ENCODE measurements at places on chromosomes 2 and 18. TPM values are rescaled to one million over a fixed set of nuclear protein-coding genes. Genes with fewer than 3 reads are reported as not detected.

DNA sequence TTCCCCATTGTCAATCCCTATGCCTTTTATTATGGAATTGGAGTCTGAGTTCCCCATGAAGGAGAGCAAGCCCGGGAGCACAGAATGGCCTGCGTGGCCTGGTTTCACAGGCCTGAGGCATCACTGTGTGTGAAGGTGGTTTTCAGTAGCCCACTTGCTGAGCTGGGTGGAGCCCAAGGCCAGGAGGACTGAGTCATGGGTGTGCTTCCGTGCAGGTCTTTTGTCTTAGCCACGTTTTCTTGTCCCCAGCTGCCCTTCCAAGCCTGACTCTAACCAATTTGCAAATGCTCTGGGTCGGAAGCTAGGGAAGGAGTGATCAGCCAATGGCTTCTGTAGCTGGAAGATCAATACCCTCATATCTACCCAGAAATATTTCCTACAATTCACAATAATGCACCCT lies 119.2 kb downstream of the MAPK4 start:
- no peak for DNase-seq

- DNase-seq, result no peak
These were observed 447.5 kb upstream of the FSIP2 start for GRCh38 chr2:185291035-185291647.

GRCh38 chr18:53070788-53071187 lies 730.8 kb downstream of the DCC start:
- no peak for DNase-seq

DNA sequence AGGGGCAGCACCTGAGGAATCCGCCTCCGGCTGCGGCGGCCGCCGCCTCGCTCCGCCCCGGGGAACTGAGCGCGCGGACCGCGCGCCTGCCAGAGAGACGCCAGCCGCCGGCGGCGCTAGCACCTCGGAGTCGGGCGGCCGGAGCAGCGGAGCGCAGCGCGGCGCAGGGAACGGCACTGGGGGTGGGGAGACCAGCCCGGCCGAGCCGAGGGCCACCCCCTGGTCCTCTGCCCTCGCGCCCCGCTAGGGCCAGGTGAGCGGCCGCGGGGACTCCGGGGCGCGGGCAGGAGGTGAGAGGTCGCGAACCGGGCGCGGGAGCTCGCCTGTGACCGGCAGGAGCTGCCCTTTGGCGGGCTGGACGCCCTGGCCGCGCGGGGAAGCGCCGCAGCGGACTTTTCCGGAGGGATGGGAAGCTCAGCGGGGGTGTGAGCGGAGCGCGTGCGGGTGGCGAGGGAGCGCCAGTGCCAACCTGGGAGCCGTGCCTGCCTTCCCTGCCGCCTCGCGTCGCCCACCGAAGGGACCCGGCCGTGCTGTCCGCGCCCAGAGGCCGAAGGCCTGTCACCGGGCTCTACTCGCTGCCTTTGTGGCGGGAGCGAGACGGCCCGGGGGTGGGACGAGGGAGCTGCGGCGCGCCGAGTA lies at the start of gene GREB1L:
Gene GREB1L, plus strand, starts transcription at position 92 of the 639 bp plus-strand sequence. CDS start 141,287 bp downstream, outside the sequence.
- DNase-seq, result peak; percentile 57

DNA sequence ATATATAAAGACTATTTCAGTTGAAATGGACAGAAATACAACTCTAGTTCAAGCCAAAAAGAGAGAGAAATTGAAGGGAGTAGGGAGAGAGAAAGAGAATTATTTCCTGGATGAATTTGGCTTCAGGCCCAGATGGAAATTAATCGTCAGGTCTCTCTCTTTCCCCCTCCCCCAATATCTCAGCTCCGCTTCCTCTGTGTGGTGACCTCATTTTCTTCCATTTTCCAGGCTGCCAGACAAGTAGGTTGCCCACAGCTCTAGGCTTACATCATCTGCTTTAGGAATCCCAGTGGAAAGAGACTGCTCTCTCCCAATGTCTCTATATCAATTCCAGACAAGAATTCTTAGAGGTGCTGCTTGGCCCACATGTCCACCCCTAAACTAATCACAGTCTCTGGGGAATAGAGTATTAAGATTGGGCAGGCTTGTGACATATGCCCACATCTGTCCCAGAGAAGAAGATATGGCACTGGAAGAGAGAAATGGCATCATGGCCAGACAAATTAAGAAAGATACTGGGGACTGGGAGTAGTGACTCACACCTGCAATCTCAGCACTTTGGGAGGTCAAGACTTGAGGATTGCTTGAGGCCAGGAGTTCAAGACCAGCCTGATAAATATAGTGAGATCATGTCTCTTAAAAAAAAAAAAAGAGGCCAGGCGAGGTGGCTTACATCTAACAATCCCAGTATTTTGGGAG lies 37.2 kb upstream of the CFAP36 start:
- DNase-seq, result peak; percentile 63

GRCh38 chr2:110842048-110842447 lies 109.7 kb downstream of the ACOXL start:
- no peak for DNase-seq

Gene GAL3ST2
- 0.15 TPM for polyA plus RNA-seq

DNA sequence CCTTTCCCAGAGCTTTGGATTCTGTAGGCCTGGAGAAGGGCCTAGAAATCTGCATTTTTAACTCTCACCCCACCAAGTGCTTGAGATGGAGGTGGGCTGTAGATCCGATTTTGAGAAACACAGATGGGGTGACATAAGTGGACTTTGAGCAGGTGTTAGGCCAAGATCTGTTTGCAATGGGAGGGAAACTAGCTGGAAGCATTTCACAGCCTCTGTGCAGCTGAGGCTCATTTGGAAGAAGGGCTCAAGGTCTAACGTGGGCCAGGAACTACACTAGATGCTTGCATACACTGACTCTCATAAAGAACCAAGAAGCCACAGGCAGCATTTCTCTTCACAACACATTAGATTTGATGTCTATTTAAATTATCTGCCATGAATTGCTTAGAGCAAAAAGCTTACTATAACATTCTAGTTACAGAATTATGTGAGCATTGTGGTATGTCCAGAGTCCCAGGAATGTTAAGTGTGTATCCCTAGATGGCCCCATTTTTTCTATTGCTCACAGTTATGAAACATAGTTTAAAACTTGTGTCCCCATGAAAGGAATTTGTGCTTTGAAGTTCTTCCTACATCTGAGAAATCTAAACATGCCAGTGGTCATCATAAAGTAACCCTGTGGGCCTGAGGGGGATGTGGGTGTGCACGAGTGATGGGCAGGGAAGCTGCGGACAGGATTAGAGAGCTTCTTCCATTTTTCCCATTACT lies 77.2 kb downstream of the CD28 start:
- DNase-seq, result no peak

DNA sequence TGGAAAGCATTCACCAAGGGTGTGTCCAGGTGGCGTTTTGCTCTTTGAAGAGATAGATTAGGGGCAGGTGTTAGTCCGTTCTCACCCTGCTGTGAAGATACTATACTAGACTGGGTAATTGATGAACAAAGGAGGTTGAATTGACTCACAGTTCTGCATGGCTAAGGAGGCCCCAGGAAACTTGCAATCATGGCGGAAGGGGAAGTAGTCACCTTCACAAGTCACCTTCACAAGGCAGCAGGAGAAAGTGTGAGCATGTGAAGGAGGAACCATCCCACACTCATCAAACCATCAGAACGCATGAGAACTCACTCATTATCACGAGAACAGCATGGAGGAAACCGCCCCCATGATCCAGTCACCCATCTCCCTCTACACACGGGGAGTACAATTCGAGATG lies 135.7 kb upstream of the NFATC1 start:
- DNase-seq, result no peak

GRCh38 chr2:73886357-73886756 lies 6.5 kb upstream of the ACTG2 start:
- DNase-seq, result no peak

Gene SPATA3
- polyA plus RNA-seq, result not detected

DNA sequence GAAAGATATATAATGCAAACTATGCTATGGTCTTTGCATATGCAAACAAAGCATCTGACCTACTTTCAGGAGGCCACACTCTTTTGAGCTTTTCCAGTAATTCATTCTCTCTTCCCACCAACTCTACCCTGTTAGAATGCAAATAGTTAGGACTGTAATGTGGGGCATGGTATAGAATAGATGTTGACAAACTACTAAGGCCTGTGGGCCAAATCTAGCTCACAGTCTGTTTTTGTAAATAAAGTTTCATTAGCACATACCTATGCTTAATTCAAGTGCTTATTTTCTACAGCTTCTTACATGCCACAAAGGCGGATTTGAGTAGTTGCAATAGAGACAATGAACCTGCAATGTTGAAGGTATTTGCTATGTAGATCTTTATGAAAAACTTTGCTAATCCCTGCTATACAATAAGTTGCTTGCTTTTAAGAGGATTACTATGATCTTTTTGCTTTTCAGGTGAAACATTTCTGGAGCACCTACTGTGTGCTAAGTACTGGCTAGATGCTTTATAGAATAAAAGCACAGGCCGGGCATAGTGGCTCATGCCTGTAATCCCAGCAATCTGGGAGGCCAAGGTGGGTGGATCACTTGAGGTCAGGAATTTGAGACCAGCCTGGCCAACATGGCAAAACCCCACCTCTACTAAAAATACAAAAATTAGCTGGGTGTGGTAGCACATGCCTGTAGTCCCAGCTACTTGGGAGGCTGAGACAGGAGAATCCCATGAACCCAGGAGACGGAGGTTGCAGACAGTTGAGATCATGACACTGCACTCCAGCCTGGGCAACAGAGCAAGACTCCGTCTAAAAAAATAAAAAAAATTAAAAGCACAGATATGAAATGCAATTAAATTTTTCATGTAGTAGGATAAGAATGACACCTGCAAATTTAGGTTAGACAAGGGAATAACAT lies 267.8 kb downstream of the DPP10 start:
- DNase-seq, result no peak

DNA sequence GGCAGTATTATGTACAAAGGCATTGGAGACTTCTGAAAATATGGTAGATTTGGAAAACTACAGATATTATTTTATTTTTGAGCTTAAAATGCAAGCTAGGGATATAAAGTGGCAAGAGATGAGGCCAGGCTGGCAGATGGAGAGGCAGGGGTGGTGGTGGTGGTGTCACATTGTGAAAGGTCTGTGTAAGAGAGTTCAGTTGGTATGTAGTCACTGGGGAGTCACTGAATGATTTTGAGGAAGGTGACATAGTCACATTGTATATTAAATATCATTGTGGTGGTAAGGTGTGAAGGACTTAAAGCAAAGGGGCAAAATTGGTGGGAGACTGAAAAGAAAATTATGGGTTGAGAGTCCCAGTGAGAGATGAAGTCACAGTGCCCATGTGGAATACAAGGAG lies 82.5 kb downstream of the DIS3L2 start:
- no peak for DNase-seq

- DNase-seq, result no peak
These were observed 10.6 kb upstream of the CEP68 start for GRCh38 chr2:65045651-65046050.

GRCh38 chr2:98702858-98703620 lies 27.9 kb downstream of the MGAT4A start:
- DNase-seq, result no peak

- no peak for DNase-seq
These were observed 159.6 kb upstream of the HNRNPA3 start for GRCh38 chr2:177053038-177053437.

- no peak for DNase-seq
These were observed 634.0 kb downstream of the LRP1B start for GRCh38 chr2:141496810-141497209.

- DNase-seq, result no peak
These were observed 612.6 kb upstream of the ACVR2A start for GRCh38 chr2:147232225-147232669.

GRCh38 chr2:218782528-218782844 lies 539 bp downstream of the CYP27A1 start:
- no peak for DNase-seq

Gene TRIB2
- polyA plus RNA-seq, result 21.0 TPM

Gene ADGRF3
- 0.10 TPM for polyA plus RNA-seq

Gene GULP1
- 35.0 TPM for polyA plus RNA-seq

Gene RAB10
- 57.5 TPM for polyA plus RNA-seq

DNA sequence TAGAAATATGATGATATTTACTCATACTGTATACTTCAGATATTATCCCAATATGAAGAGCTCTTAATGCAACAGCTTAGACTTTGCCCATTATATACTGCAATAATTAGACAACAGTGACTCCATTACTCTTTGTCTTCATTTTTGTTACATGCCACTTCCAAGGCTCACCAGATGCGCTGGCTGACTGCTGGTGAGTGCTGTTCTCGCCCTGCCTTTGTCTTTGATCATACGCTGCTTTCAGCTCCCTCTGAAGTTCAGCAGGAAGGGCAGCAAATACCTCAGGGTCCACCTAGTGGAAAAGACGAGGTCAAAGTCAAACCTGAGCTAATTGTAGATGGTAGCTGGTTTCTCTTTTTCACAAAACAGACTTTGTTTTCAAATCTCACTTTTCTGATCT lies 66.3 kb downstream of the EIF5B start:
- DNase-seq, result no peak

- no peak for DNase-seq
These were observed 29.2 kb downstream of the SPATS2L start for GRCh38 chr2:200335657-200336056.

GRCh38 chr2:121241466-121241865 lies 43.5 kb downstream of the TFCP2L1 start:
- no peak for DNase-seq

DNA sequence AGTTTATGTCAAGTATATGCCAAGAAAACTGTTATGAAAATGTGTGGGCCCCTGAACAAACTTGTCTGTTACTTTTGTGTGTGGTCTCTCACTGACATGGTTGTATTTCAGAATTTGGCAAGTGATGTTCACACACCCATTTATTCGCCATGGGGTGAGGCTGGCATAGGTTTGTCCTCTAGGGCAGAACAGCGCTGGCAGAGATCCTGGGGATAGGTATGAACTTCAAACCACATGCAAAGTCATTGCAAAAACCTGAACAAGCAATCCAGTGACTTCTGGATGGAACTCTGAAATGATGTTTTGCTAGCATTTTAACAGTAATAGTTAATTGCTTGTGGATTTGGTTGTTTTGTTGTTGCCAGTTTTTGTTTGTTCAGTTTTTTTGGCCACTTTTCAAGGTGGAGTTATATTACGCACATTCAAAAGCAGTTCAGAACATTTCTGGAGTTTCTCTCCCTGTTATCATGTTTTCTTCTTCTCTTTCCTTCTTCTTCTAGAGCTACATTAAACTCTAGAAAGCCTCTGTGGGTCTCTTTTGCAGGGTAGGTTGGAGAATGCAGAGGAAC lies 78.5 kb downstream of the MDH1 start:
- DNase-seq, result no peak

- no peak for DNase-seq
These were observed 58.8 kb upstream of the TTN start for GRCh38 chr2:178865999-178866398.
